CD4-positive, alpha-beta T cell treated with Interleukin-15 for 4 hours (primary cell): ENCODE measurements at places on chromosomes 2 and 18.

DNA sequence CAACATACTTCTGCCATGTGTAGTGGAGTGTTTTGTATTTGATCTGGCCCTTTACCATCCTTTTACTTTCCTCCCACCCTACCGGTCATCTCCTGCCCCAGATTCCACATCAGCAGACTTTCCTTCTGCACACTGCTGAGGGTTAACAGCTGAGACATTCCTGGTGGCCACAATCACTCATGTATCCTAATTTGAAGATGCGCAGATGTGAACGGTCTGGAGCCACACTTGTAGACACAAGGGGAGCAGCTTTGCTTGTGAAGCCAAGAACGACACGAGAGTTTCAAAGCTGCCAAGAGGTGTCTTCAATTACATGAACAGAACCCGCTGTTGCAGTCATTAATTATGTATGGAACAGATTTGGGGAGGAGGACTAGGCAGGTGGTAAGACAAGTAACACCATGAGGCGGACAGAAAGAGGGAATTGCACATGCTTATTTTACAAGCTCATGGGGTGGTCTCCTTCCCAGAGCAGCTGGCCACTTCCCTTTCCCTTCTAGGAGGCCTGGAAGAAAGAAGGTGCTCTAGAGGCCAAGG is 260.7 kb upstream of the KLHL29 start:
- DNase-seq, result no peak

- DNase-seq, result no peak
Measured at GRCh38 chr18:27871726-27872125, 305.2 kb downstream of the CDH2 start.

- no peak for DNase-seq
Measured at GRCh38 chr18:25278394-25278793, 73.6 kb downstream of the ZNF521 start.

GRCh38 chr2:59887366-59887765 is 666.1 kb downstream of the BCL11A start:
- no peak for DNase-seq

DNA sequence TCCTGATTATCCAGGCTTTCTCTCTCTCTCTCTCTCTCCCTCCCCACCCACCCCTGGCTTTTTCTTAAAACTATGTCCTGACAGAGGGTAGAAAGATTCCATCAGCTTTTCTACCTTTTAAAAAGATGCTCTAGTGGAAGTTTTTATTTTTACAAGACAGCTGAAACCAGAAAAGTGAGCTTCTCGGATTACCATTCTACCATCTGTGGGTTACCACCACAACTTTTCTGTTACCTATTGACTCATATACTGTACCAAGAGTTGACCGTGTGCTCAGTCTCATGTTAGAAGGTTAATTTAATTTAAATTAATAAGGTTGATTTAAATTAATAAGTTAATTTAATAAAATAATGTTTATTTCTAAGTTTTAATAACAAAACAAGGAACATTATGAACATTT is 137.6 kb downstream of the UPP2 start:
- DNase-seq, result no peak

DNA sequence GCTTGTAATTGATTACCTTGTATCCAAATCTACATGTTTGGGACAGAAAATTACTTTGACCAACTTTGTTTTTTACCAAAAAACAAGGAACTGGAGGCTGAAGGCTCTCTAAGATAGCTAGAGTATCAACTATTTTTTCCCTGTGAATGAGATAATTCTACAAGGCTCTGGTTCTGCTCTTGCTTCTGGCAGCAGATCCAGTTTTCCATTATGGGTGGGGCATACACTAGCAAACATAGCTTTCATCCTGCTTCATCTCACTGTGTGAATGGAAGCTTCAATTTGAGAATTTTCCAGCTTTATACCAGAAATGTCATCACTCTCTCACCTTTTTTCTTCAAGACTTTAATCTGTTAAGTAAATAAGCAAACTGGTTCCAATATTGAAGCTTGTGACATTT is 249.7 kb downstream of the RPRM start:
- DNase-seq, result no peak

DNA sequence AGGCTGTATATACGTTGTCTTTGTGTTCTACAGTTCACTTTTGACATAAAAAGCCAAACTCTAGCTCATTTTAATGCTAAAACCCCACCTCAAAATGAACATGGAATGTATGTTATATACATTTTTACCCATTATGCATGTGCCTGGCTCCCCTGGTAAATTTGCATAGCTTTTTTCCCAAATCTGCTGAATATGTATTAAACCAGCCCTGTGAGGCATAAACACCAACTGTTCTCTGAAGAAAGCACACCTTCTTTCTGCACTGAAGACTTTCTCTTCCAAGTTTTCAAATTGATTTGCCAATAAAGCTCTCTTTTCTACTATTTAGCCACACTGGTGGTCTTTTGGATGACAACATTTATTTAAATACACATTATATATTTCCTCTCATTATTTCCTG is 549.4 kb downstream of the TRIB2 start:
- no peak for DNase-seq
